Memory B cell (primary cell): ENCODE measurements at places on chromosomes 2 and 18.

DNA sequence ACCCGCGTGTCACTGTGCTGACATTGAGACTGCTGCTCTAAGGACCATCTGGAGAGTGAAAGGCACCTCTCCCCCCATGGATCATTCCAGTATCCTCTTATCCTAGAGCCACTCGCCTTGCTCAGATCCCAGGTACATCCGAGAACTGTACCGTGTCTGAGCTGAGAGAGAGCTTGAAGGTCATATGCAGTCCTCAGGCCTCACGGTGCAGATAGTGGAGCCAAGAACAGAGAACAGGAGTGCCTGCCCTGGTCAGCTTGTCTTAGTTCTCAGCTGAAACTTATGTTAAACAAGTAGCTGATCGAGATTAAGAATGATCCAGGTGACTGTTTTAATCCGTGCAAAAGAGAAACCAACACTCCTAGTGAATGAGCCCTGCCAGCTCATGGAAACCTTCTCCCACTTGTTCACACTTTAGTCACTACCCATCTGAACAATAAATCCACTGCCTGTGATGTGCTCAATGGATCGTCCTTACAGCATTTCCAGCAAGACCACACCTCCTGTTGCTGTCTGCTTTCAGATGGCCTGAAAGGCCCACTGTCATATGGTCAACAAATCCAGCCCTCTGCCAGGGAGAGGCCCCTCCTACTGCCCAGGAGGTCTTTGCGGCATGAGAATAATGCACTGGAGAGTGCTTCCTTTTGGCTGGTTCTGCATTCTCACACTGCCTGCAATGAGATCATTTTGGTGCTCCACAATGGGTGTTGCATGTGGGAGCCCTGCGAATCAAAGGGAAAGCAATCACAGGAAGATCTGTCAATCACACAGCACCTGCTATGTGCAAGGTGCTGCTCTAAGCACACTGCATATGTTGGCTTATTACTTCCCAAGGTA lies 43.7 kb upstream of the APCDD1 start:
- DNase-seq, result no peak

DNA sequence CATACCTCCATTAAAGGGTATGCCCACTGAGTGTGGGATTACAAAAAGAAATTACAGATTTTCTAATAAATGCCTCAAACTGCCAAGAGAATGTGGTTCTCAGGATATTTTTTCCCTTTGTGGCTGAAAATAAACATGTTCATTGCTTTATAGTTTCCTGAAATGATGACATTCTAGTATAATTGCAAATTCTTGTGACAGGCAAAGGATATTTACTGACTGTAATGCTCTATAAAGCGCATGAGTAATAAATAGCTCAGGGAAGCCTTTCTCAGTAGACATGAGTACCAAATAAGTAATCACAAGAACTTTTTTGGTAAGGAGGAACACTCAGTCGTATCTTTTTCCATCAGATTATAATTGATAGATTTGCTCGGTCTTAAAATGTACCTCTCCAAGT lies 72.3 kb downstream of the FTCDNL1 start:
- DNase-seq, result no peak

GRCh38 chr18:21309248-21309647 lies 67.2 kb downstream of the GREB1L start:
- no peak for DNase-seq

- DNase-seq, result no peak
Measured at GRCh38 chr2:56741601-56742102, 557.9 kb downstream of the CCDC85A start.

DNA sequence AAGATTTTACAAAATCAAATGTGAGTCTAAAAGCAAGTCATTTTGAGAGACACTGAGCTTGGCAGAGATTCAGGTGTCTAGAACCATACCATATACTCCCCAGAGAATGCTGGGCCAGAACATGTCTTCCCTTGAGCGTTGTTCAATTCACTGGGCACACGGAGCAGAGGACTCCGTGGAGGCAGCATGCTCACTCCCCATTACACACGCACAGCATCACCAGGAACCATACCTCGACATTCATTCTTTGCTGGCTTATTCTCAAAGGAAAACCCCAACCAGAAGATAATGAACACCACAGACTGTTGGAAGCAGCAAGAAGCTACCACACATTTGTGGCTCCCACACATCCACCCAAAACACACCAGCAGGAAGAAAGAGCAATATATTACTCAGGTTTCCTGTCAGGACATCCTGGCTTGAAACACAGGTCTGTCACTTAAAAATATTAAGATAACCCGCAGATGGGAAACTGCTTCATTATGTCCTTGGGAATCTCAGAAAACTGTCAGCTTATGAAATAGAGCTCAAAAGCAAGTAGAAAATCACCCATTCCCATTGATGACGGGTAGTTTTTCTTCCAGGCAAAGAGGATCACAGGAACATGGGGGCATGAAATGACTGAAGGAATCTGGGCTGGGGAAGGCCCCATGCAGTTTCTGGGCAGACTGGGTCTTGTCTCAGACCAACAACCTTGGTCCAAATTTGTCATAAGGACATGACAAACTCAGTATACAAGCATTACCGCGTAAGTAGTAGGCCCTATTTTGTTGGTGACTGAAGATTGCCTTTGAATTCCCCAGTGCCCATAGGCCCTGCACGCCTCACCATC lies 46.4 kb downstream of the PCBP1 start:
- DNase-seq, result no peak

- DNase-seq, result no peak
Measured at GRCh38 chr2:241563981-241564595, 5.5 kb downstream of the BOK start.

- DNase-seq, result no peak
Measured at GRCh38 chr2:115491186-115491793, 1048.8 kb downstream of the DPP10 start.

GRCh38 chr2:60486067-60486466 lies 67.4 kb downstream of the BCL11A start:
- no peak for DNase-seq

DNA sequence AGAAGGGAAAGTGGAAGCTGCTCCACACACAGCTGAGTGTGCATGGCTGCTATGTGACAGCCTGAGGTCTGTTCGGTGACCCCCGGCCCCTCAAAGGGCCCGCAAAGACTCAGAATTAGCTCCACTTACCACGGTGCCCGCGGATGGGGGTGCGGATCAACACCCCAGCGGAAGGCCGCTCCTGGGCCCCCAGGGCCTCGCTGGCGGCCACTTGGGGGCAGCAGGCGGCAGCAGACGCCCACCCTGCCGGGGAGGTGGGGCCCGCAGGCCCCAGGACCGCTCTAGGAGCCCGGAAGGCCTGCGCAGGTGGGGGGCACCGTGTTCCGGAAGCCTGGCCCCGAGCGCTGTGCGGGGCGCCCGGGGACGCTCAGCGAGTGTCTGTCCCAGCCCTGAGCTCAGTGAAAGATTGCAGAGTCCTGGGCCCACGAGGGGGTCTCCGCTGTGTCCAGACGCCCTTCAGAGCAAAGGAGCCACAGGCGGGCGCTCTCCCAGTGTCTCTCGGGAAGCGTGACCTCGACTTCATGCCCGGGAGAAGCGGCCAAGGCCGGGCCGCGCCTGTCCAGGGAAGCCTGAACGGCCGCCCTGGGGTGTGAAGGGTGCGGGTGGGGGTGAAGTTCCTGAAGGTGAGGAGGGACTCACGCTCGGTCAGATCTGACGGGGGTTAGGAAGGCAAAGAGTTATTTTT lies 118.7 kb downstream of the VAPA start:
- DNase-seq, result peak; percentile 31

GRCh38 chr2:15768142-15768541 lies 172.2 kb upstream of the MYCN start:
- no peak for DNase-seq

- no peak for DNase-seq
Measured at GRCh38 chr18:69265656-69266055, 135.0 kb upstream of the DOK6 start.

DNA sequence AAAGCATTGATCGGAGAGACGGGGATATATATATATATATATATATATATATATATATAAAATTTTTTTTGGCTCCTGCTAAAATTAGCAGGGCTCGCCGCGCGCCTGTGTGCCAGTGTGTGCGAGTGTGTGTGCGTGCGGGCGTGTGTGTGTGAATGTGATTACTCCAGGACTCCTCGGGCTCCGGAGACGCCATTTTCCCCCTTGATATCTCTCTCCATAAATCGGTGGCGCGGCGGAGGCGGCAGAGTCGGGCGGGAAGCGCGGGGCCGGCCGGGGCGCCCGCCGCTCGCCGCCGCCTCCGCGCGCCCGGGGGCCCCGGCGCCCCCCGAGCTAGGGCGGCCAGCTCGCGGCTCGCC lies 795 bp upstream of the SETBP1 start:
- peak; percentile 30 for DNase-seq

DNA sequence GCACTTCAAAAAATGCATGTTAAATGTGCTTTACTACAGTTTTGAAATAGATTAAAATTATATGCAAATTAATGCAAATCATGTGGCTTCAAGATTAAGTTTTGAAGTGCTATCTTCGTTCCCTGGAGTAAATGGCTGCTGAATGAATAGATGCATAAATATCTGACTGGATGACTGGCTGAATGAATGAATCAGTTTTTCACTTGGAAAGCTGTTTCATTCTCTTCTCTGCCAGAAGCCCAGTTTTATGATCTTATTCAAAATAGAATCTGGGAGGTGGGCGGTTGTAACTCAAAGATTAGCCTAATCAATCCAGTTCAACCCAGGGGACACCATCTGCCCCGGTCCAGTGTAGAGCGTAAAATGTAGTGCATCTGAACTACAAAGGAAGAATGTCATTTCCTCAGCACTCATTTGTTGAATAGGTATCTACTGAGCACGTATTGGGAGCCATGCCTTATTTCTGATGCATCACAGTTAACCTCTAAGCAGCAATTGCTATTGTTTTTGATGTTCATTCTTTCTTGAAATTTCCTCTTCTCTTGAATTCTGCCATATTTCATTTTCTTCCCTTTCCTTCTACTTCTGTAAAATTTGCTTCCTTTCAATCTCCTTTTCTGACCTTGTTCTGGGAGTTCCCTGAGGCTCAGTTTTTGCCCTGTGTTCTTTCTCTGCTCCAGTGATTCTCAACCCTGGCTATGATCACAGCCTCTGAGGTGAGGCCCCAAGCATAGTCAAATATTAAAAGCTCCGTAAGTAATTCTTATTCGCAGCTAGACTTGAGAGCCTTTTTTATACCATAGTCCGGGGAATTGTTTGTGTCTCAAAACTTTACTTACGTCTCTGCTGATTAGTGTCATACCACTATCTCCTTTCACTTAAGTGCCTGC lies 282.7 kb downstream of the PARD3B start:
- DNase-seq, result no peak

GRCh38 chr2:191811807-191812602 lies 34.9 kb downstream of the CAVIN2 start:
- no peak for DNase-seq

DNA sequence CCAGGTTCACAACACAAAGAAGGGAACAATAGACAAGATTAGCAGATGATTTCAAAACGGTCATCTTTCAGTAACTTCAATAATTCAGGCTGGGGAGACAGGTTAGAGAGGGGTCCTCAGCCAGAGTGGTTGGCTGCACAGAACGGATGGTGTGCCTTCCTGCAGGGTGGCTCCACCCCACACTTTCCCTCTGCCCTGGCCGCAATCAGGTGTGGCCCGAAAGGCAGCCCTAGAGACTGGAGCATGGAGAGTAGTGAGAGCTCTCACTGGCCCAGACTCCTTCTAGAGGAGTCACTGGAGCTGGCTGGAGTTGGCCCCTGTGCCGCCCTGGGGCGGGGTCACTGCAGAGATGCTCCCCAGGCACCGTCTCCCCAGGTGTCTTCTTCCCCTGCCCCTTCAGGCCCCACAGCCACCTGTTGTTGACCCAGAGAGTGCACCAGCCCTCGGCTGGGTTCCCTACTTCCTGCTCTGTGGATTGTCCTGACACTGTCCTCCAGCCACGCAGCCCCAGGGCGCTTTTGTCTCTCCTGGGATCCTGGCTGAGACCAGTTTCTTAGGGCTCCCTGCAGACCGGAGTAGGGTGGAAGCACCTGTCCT lies 126.8 kb downstream of the PXDN start:
- no peak for DNase-seq

- DNase-seq, result no peak
Measured at GRCh38 chr18:3493501-3494244, 43.7 kb downstream of the TGIF1 start.

- no peak for DNase-seq
Measured at GRCh38 chr2:172101821-172102390, 794 bp downstream of the DLX2 start.

GRCh38 chr2:110979471-110980338 lies 141.0 kb upstream of the BCL2L11 start:
- DNase-seq, result no peak

DNA sequence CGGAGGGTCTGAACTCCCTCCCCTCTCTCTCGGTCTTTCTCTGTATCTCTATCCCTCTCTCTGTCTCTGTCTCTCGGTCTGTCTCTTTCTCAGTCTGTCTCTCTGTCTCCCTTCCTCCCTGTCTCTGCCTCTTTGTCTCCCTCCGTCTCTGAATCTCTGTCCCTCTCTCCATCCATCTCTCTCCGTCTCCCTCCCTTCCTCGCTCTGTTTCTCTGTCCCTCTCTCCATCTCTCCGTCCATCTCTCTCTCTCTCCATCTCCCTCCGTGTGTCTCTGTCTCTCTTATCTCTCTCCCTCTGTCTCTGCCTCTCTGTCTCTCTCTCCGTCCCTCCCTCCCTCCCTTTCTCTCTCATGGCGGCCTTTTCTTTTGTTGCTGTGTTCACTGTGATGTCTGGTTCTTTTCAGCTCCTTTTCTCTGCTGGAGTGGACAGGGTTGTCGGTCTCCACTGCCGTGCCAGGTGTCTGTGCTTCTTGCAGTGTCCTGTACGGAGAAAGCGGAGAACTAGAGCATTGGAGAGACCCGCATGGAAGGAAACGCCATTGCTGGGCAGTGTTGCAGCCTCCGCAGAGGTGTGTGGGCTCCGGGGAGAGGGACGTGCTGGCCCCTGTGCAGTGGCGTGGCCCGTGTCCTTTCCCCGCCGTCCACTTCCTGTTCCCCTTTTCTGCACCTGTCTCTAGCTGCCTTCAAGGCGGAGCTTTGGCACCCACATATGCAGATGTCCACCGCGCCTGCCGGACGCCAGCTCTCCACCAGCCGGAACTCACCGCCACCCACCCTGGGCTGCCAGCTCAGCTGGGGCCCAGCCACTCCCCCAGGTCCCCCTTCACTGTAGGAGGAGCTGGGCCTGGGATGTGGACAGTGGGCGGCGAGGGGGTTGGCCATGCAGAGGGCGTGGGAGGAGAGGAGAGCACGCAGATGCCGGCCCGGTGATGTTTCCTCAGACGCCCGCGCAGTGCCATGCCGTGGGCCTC lies 113.1 kb downstream of the NFATC1 start:
- DNase-seq, result no peak
